ENCODE measurements at places on chromosomes 12 and 14.

DNA sequence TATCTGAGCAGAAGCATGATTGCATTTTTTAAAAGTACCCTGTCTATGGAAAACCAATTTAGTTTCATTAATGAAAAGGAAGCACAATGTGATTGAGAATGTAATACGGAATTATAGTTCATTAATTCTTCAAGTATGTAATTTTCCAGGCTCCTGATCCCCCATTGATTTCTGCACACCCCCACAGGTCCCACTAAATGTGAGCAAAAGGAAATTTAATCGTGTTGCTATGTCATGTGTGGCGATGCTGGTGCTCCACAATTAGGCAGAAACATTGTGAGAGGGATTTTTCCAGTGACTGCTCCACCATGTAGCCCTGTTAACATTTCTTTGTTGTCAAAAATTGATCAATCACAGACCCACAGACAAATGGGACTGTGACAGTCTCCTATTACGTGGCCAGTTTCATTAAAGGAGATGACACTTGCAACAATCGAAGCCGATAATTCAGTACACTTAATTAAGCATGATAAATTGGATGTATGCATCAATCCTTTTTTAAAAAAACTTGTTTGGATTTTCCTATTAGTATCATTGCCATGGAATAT is 306.0 kb downstream of the NELL2 start:
- no peak for DNase-seq

GRCh38 chr12:25364529-25365339 is 114.0 kb upstream of the KRAS start:
- DNase-seq: peak; percentile 22

DNA sequence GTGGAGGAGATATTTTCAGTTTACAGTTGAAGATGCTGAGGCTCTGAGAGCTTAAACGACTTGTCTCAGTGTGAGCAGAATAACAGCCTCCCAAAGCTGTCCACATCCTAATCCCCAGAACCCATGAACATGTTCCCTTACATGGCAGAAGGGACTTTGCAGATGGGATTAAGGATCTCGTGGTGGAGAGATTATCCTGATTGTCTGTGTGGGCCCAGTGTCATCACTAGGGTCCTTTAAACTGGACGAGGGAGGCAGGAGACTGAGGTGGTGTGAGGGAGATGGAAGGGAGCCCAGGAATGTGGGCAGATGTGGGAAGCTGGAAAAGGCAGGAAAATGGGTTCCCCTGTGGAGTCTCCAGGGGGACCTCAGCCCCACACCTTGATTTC is 9.6 kb upstream of the KRT80 start:
- no peak for DNase-seq

- DNase-seq: no peak
Observed at GRCh38 chr14:92753250-92753649, 4.8 kb upstream of the LGMN start.

DNA sequence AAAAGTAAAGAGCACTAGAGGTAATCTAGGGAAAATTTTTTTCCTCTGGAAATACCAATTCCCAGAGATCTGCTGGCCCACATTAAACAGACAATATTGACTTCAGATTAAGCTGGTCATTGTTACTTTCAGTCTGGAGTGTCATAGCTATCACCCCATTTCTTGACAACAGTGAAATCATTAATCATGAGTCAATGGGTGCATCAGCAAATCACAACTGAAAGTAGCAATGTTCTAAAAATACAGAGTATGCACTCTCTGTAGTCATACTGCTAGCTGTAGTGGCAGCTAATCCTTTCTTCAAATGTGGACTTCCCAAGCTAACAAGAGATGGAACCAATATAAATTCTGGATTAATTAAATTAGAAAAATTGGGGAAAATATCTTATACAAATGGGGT is 129.9 kb downstream of the CPNE8 start:
- no peak for DNase-seq

GRCh38 chr12:129693731-129694130 is 210.1 kb downstream of the TMEM132D start:
- no peak for DNase-seq

DNA sequence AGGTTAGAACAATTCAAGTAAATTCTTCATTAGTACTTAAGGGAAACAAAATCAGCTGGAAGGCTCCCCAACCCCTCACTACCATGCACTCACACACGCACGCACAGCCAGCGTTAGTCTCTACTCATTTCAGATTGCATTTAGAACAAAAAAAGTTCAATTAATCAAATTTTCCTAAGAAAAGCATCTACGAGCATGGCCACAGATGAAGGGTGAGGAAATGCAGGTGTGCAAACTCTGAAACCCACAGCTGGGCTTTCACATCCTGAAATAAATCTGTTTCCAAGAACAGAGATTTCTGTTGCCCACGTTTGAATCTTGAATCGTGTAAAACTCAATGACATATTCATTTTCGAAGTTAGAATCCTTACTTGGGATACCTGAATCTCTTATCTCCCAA is 62.6 kb downstream of the SEL1L start:
- peak; percentile 16 for DNase-seq

DNA sequence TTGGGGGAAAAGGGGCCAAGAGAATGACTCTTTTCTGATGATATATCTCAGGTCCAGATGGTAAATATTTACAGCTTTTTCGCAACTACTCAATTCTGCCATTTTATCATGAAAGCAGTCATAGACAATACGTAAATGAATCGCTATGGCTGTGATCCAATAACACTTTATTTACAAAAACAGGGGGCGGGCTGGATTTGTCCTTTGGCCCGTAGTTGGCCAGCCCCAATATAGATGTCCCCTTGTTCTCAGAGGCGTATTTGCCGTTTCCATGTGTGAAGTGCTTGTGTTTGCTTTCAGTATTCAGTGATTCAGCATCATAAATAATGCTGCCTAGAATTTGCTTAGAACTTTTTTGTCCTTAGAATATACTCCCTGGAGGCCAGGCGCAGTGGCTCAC is 77.2 kb downstream of the CCDC92 start:
- no peak for DNase-seq

Data from activated T-cell treated with anti-CD3 and anti-CD28 coated beads, Interleukin-2, amount 50 U/mL, for 72 hours (primary cell).